ENCODE measurements at places on chromosomes 11 and 22.

- no peak for DNase-seq
These were observed 33.0 kb downstream of the FZD4 start for GRCh38 chr11:86922225-86922624.

DNA sequence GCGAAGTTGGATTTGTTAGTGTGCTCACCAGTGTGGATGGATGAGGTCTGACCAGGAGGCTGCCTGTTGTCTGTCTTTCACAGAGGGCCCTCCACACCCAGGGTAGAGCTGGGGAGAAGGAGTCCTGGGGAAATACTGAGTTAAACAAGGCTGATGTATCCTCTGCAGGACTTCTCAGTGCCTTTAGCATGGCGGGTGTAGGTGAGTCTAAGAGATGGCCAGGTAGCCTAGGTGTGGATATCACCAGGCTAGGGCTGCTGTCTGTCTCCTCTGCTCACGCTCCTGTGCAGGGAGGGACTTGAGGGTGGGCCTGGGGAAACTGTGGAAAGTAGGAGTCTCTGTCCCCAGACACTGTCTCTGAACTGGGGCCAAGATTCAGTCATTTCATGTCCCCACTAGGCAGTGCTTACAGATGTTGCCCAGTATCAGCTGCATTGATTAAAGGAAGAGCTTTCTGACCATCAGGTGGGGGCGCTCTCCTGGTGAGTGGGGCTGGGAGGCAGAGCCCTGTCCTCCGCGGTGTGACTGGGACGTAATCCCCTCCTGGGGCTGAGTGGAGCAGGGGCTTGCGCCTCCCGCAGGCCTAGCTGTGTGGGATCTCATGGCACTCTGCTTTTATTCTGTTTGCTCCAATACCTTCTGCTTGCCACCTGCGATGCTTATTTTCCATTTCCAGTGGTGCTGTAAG, 35.5 kb upstream of the CCDC188 start:
- no peak for DNase-seq

DNA sequence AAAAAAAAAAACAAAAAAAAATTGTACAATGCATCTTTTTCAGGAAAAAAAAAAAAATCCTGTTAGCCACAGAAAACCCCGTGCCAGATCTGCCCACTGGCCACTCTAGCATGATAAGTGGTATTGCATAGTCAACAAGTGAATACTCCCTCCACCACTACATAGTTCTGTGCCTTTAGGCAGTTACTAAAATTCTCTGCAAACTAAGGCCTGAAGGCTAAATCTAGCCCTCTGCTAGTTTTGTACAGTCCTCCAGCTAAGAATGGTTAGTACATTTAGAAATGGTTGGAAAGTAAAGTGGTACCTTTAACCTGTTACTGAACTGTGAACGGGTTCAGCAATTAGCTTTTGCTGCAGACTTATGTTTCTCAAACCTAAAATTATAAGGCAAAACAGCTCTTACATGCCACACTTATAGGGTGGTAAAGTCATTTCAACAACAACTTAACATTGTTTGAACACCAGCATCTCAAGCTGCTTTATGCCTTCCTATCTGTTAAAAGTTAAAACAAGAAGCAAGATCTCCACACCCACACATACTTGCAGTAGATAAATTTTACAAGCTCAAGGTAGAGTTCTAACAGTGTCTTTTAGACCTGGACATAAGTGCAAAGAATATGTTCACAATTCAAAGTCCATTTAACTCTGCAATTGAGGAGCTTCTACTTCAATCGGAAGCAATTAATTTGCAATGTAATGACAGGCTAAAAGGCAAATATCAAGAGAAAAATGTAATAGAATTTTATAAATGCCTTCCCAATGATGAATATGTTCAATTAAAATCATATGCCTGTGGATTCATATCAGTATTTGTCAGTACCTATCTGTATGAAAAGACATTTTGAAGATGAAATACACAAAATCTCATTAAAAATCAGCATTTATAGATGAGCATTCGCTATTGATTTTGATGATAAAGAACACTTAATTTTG, 7.3 kb downstream of the C11orf71 start:
- DNase-seq, result no peak

DNA sequence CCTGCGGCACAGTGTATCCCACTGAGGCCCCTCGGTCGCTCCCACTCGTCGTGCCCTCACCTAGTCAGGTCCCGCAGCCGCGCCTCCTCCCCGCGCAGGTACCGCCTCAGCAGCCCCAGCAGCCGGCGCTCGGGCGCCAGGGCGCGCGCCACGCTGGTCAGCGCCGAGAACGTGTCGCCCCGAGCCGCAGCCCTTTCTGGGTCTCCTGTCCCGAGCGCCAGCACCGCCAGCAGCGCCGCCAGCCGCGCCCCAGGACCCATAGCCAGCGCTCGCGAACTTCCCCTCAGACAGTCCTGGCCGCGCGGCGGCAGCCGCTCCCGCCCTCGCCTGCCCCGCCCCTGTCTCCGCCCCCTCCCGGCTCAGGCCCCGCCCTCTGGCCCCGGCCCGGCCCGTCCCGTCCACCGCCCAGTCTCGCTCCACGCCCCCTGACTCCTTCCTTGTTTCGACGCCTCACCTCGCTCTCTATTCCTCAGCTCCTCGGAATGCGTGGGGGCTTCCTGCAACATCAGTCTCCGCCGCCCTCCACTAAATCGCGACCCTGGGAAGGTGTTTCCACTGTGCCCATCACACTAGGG, at the start of gene P4HA3:
TSS of gene P4HA3 (minus strand) at position 289 of the 575 bp plus-strand sequence. CDS start at position 260, 29 bp downstream.
- DNase-seq, result peak; percentile 24

DNA sequence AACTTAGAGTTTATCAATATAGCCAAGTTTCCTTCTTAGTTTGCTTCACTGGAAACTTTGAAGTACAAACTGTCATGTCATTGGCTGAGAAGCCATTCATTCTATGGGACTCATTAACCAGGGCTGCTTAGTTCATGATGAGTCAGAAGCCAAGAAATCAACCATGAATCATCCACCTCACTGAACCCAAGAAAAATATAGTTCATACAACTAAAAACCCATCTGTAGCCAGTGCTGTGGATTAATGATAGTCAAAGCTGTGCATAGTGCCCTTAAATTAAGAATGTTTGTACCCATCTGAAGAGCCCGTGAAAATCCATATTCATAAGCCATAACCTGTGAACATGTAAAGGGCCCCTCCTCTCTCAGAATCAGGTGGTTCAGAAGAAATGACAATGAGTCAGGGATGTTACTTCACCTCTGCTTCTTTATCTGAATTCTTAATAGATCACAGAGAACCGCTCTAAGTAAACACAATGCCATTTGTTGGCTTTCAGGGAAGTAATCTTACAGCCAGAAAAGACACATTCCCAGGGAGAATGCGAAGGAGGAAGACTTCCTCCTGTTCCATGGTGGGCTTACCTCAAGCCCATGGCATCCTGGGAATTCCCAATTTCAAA, 25.4 kb downstream of the MMP20 start:
- DNase-seq, result no peak

DNA sequence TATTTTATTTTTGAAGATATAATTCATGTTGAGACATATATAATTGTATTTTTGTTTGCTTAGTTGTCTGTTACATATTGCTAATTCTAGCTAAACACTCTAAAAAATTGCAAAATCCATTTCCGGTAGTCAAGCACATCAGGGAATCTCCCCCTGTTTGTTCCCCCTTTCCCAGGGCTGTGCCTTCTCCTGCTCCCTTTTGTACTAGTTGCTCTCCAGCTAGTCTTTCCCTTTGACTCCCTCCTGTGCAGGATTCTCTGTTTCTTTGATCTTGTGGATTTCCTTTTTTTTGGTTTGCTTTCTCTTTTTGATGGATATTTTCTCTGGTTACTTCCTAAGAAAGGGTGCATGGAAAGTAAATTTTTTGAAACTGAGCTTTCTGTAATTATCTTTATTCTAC, 188.1 kb upstream of the PLET1 start:
- no peak for DNase-seq

GRCh38 chr22:20033045-20033706, 12.3 kb downstream of the TANGO2 start:
- no peak for DNase-seq

DNA sequence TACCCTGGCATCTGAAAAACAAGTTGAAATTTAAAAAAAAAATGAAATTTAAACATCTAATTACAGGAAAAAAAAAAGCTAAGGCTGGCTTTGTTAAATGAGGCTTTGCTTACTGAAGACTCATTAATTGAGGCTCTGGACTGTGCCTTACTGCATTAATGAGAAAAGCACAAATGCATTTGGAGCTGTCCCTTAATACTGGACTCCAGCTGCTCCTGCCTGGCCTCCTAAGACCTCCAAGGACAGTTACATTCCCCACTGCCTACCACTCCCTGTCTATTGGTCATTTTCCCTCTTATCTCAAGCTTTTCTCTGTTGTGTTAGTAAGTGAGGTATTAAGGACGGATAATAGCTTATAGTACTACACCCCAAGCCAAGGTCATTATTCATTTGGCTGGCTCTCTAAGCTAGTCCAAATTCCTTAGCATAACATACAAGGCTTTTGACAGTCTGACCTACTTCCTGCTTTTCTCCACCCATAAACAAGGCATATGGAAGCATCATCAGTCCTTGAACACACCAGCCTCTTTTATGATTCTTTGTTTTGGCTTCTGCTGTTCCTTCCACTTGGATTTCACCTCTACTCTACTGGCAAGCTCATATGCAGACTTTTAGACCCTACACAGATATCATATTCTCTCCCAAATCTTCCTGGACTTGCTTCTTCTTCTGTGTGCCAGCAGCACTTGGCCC, 62.5 kb downstream of the USP35 start:
- DNase-seq, result no peak

- no peak for DNase-seq
These were observed 30.2 kb upstream of the SWAP70 start for GRCh38 chr11:9633679-9634078.

DNA sequence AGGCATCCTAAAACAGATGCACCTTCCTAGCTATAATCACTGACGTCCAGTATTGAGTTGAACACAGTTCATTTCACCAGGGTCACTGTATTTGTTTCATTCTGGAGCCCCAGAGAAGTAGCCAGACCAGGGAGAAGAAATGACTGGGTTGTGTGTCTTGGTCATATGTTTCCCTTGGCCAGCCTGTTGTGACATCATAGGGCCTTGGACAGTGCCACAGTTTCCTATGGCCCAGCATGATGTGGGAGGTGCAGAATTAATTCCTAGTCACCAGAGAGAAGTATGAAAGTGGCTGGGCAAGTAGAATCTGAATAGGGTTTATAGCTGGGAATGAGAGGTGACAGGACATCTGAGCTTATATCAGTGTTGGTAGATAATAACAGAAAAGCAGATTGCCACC, 84.0 kb upstream of the ZBED5 start:
- no peak for DNase-seq

DNA sequence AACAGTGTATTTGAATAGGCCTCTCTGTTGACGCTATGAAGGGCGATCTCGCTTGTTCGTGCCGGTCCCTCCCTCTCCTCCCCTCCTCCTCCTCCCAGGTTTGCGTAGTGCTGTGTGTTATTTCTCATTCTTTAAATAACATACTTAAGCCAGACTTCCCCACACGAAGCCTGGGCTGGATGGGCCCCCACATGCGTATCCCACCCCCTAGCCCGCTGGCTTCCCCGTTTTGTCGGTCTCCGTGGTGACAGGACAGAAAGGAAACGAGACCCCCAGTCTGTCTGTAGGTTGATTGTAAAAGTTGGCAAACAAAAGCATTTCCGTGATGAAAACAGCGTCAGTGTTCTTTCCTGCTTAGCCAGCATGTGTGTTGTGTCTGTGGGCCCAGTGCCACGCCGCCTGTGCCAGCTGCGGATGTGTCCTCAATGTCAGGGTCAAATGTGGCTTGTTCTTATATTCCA, 27.3 kb downstream of the FAM118A start:
- DNase-seq, result no peak

DNA sequence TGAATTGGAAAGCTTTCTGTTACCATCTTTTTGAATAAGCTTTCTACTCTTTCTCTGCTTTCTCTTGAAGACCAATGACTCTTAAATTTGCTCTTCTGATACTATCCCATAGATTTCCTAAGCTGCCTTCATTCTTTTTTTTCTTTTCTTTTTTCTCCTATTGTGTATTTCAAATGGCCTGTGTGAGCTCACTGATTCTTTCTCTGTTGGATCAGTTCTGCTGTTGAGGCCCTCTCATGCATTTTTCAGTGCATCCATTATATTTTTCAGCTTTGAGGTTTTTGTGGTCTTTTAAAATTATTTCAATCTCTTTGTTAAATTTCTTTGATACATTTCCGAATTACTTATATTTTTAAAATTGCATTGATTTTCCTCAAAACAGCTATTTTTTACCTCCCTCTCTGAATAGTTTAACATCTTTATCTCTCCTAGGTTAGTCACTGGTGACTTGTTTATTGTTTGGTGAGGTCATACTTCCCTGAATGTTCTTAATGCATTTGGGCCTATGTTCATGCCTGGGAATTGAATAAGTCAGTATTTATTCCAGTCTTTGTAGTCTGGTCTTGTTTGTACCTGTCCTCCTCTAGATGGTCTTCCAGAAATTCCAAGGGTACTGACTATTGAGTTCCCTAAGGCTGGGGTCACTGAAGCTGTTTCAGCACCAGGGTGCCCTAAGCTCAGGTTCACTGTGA, 110.6 kb upstream of the SERPIND1 start:
- DNase-seq, result no peak

- no peak for DNase-seq
These were observed 267.7 kb downstream of the LARGE1 start for GRCh38 chr22:33652615-33653014.

- no peak for DNase-seq
These were observed 49.3 kb upstream of the IGLL5 start for GRCh38 chr22:22838148-22838786.
